ENCODE measurements at places on chromosomes 1 and 21.
A peak's percentile ranks its signal among the peaks of the same experiment; 100 is the strongest.

- no peak overlapping the region for H3K4me3 ChIP-seq
- H3K27me3 ChIP-seq: peaks cover 7% of the 10 kb centered on the region
- H3K27ac ChIP-seq: no peak overlapping the region
- no peak for DNase-seq
- H3K4me1 ChIP-seq: peaks cover 18% of the 10 kb centered on the region
Observed at GRCh38 chr1:158251163-158251562, 3.1 kb upstream of the CD1A start.

- H3K4me1 ChIP-seq: peaks cover 25% of the 10 kb centered on the region
- DNase-seq: no peak
- H3K27me3 ChIP-seq: no peaks in the 10 kb centered on the region
- peak overlapping the region; percentile 33 for H3K27ac ChIP-seq
Observed at GRCh38 chr1:27392778-27393635, 585 bp downstream of the GPR3 start.

GRCh38 chr1:58487002-58487401 is 59.5 kb downstream of the OMA1 start:
- no peak for DNase-seq
- H3K4me1 ChIP-seq: peaks cover 6% of the 10 kb centered on the region
- peaks cover 20% of the 10 kb centered on the region for H3K36me3 ChIP-seq

DNA sequence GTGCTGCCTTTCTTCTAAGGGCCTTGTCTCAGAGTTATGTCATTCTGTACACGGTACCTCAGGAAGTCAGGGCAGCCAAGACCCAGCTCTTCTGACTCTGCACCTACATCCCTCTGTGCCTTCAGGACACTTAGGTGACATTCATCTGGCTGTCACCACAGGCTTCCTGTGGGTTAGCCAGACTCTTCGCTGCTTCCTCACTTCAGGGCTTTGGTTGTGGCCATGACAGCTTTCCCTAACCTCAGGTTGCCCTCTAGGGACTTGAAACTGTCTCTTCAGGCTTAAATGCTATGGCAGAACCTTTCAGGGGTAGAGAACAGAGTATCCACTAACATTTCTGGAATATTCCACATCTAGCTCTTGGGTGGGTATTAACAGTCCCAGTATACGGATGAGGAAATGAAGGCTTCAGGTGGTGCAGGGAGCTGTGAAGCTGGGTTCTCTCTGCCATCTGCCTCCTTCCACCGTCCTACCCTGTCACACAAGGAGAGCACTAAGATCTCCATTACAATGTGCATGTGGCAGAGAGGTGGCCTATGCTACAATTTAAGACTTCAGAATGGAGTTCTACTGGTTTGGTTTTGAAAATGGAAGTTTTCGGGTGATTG is 9.9 kb downstream of the TSSK3 start:
- peak; percentile 55 for DNase-seq
- H3K4me3 ChIP-seq: no peak overlapping the region
- peaks cover 71% of the 10 kb centered on the region for H3K36me3 ChIP-seq
- peaks cover 7% of the 10 kb centered on the region for H3K4me1 ChIP-seq

- no peak for DNase-seq
- H3K36me3 ChIP-seq: no peaks in the 10 kb centered on the region
- no peaks in the 10 kb centered on the region for H3K27me3 ChIP-seq
- no peak overlapping the region for H3K4me3 ChIP-seq
- H3K27ac ChIP-seq: no peak overlapping the region
Observed at GRCh38 chr1:2110191-2110737, 60.1 kb downstream of the PRKCZ start.

DNA sequence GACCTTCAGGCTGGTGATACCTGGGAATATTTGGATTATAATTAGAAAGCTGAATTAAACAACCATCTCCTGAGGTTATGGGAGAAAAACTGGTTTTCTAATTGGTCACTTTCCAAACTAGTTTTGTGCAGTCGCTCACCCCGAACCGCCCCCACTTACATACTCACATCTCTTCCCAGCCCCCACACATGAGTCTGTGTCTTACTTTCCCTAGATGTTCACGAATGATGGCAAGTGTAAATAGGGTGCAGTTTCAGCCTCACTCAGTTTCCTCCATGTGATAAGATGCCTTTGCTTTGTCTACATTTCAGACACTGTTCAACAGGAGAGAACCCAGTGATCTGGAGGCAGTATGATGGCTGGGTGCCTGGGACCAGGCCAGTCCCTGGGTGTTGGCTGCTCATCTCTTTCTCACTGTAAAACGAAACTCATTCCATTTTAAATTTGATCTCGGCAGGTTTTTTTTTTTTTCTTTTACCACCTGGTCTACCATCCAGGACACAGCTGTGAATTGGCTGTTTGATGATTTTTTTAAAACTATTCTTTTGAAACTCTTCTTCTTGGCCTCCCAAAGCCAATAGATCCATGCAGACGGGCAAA is 164.3 kb upstream of the RAB4A start:
- no peaks in the 10 kb centered on the region for H3K27me3 ChIP-seq
- H3K36me3 ChIP-seq: no peaks in the 10 kb centered on the region
- H3K4me3 ChIP-seq: no peak overlapping the region
- no peak for DNase-seq
- no peaks in the 10 kb centered on the region for H3K4me1 ChIP-seq

GRCh38 chr1:89973471-89974127 is 21.3 kb upstream of the ZNF326 start:
- H3K4me3 ChIP-seq: no peak overlapping the region
- H3K27ac ChIP-seq: no peak overlapping the region
- no peaks in the 10 kb centered on the region for H3K36me3 ChIP-seq
- no peaks in the 10 kb centered on the region for H3K27me3 ChIP-seq
- no peaks in the 10 kb centered on the region for H3K4me1 ChIP-seq

GRCh38 chr1:5340560-5341130 is 651.6 kb downstream of the NPHP4 start:
- H3K4me3 ChIP-seq: no peak overlapping the region
- H3K36me3 ChIP-seq: no peaks in the 10 kb centered on the region
- no peaks in the 10 kb centered on the region for H3K27me3 ChIP-seq
- H3K27ac ChIP-seq: no peak overlapping the region
- DNase-seq: no peak

- H3K27me3 ChIP-seq: peaks cover 2% of the 10 kb centered on the region
- H3K36me3 ChIP-seq: no peaks in the 10 kb centered on the region
- no peaks in the 10 kb centered on the region for H3K4me1 ChIP-seq
- H3K4me3 ChIP-seq: no peak overlapping the region
Observed at GRCh38 chr1:18021242-18021641, 86.4 kb upstream of the IGSF21 start.

- H3K36me3 ChIP-seq: no peaks in the 10 kb centered on the region
- peaks cover 16% of the 10 kb centered on the region for H3K4me1 ChIP-seq
- DNase-seq: no peak
- peak overlapping the region; percentile 78 for H3K4me3 ChIP-seq
Observed at GRCh38 chr1:236417336-236417735, 23.2 kb downstream of the EDARADD start.

- no peak for DNase-seq
- peak overlapping the region; percentile 97 for H3K27ac ChIP-seq
- H3K4me3 ChIP-seq: peak overlapping the region; percentile 100
- H3K4me1 ChIP-seq: peaks cover 94% of the 10 kb centered on the region
- peaks cover 40% of the 10 kb centered on the region for H3K36me3 ChIP-seq
Observed at GRCh38 chr1:198649232-198649967, 10.6 kb downstream of the PTPRC start.

- no peaks in the 10 kb centered on the region for H3K36me3 ChIP-seq
- DNase-seq: no peak
- H3K27ac ChIP-seq: no peak overlapping the region
- no peak overlapping the region for H3K4me3 ChIP-seq
- H3K27me3 ChIP-seq: no peaks in the 10 kb centered on the region
Observed at GRCh38 chr1:158037866-158038359, 44.5 kb downstream of the KIRREL1 start.

DNA sequence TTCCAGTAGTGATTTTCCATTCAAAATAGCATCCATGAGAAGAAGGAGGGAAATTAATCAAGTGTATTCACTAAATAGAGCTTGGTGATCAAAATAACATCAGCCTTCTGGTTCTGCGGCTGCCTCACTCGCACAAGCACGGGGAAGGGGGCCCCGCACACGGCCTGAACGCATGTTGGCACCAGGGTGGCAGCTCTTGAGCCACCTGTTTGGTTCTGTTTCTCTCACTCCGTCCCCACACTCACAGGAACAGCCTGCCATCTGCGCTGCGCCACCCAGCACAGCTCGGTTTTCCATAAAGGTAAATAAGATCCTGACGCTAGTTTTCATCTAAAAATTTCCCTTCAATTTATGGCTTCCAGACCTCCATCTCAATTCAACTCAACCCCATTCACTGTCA is 49.4 kb downstream of the TIAM1 start:
- H3K4me3 ChIP-seq: no peak overlapping the region
- no peaks in the 10 kb centered on the region for H3K27me3 ChIP-seq
- H3K4me1 ChIP-seq: no peaks in the 10 kb centered on the region
- H3K27ac ChIP-seq: no peak overlapping the region
- no peak for DNase-seq
- no peaks in the 10 kb centered on the region for H3K36me3 ChIP-seq

Data from CD4-positive, CD25-positive, alpha-beta regulatory T cell (primary cell).